ENCODE measurements at places on chromosomes 5 and 9. TPM values are rescaled to one million over a fixed set of nuclear protein-coding genes. Genes with fewer than 3 reads are reported as not detected.

GRCh38 chr5:113507601-113508000 lies 5.9 kb upstream of the YTHDC2 start:
- no peak for DNase-seq

The FAM163B gene
- not detected for total RNA-seq

GRCh38 chr9:111897601-111898137 lies 1.1 kb downstream of the UGCG start:
- DNase-seq: no peak

The PCDHB9 gene
- 1.3 TPM for total RNA-seq

The RNF44 gene
- 25.4 TPM for total RNA-seq

- no peak for DNase-seq
Observed at GRCh38 chr5:150513375-150514309, 5.7 kb downstream of the NDST1 start.
